ENCODE measurements at places on chromosomes 3 and 15.

DNA sequence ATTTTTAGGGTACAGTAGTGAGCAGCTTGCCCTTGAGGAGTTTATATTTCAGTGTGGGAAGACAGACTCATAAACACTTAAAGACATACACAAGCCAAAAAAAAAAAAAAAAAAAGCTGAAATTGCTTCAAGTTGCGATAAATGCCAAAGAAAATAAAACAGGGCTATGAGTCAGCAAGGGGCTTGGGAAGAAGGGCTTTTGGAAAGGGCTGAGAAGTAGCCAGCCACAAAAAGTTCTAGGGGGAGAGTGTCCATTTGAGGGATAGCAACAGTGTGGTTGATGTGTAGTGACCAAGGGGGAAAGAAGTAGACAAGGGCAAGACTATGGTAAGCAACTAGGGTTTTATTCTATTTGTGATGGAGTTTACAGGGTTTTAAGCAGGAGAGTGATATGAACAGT, 185.5 kb downstream of the ADAMTS9 start:
- DNase-seq, result no peak

GRCh38 chr3:152772674-152773225, 62.2 kb upstream of the P2RY1 start:
- DNase-seq, result no peak

- DNase-seq, result no peak
These were observed 59.1 kb downstream of the TRIM42 start for GRCh38 chr3:140736863-140737460.

DNA sequence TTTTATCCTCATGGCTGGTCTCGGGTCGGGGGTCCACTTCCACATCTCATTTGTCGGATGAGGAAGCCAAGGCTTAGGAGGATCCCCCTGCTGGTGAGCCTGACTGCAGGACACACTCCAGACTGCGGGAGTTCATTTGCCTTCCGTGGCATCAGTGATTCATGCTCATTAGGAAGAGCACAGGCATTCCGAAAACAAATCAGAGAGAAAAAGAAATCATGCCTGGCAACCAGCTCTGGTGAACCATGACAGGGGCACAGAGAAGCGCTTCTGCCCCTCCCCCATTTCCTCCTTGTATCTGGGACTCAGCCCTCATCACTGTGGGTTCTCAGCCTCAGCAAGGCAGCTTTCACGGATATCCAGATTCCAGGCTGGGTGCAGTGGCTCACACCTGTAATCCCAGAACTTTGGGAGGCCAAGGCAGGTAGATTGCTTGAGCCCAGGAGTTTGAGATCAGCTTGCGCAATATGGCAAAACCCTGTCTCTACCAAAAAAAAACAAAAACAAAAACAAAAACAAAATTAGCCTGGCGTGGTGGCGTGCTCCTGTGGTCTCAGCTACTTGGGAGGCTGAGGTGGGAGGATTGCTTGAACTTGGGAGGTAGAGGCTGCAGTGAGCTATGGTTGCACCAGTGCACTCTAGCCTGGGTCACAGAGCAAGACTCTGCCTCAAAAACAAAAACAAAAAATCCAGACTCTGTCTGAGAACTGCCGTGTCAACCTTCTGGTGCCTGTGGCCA, 28.4 kb downstream of the IRAK2 start:
- peak; percentile 67 for DNase-seq

GRCh38 chr15:87348746-87349145, 907.8 kb downstream of the NTRK3 start:
- DNase-seq, result no peak

DNA sequence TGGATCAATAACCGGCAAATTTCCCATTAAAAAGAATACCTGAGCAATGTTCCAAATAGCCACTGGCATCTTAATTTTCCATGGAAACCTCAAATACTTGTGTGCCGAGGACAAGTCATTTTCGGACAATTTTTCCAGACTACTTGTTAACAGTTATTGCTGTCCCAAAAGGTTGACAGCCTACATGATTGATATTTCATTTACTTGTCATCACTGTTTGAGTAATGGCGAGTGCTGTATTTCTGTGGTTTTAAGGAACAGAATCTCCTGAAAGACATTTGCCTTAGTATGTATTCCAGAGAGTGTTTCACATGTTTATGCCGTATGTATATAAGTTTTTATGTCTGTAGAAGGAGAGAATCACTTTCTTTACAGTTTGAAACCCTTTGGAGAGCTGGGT, 36.7 kb downstream of the MAP2K5 start:
- DNase-seq, result no peak

GRCh38 chr3:67200618-67201017, 202.5 kb downstream of the KBTBD8 start:
- DNase-seq, result no peak

DNA sequence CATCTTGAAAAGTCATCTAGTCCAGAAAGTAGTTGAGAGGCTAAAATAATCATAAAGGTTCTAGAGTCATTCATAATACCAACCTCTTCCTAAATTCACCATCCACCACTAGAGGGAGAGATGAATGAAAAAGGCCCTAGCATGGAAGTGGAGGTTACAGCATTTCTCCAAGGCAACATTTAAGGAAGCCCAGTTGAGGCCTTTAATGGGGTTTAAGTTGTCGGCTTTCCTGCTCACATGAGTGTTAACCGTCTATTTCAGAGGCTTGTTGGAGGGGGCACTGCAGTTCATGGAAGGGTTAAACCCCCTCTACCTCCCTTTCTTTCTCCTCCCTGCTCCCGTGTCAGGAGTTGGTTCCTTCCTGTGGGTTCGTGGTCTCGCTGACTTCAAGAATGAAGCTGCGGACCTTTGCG, 3.8 kb upstream of the SLCO3A1 start:
- no peak for DNase-seq

DNA sequence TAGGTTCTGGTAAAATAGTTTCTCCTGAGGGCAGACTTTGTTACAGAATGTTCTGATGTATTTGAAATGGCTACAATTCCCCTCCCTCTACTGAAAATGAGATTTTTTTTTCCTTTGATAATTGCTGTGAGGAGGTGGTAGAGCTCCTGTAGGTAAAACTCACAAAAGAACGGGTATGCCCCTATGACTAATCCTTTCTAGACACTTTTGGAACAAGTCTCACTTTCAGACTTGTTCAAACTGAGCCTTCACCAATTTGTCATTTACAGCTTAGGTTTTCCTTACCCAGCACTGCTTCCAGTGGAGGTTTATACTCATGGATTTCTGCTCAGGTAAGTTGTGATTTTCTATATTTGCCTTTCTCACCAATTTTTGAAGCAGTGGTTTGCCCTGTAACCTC, 115.6 kb downstream of the NLGN1 start:
- no peak for DNase-seq

DNA sequence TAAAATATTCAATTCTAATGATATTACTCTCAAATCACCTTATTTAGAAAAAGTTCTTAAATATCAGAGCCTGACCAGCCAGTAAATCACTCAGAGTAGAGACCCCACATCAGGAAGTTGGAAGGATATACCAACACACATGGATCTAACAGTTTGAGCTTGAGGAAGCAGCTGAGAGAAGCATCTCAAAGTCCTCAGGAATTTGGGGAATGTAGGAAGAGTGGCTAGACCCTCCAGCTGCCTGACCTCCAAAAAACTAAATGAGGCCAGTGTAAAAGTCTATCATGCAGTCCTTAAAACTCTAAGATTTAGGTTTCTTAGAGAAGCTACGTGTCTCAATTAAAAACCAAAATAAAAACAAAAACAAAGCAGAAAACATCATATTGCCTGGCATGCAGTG, 55.4 kb downstream of the SETD2 start:
- DNase-seq, result no peak

DNA sequence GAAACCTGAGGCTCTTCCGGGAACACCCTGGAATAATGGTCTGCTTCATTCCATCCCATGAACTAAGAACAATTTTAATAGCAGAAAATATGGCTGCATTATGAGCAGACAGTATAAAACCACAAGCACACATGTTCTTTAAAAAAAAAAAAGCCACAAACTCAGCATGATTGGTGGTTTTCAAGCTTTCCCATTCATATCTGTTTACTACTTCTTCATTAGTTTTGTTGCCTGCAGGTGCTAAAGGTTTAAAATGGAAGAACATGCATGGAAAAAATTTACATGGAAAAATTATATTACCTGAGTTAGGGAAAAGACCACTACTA, 137.9 kb upstream of the HES1 start:
- DNase-seq, result no peak

DNA sequence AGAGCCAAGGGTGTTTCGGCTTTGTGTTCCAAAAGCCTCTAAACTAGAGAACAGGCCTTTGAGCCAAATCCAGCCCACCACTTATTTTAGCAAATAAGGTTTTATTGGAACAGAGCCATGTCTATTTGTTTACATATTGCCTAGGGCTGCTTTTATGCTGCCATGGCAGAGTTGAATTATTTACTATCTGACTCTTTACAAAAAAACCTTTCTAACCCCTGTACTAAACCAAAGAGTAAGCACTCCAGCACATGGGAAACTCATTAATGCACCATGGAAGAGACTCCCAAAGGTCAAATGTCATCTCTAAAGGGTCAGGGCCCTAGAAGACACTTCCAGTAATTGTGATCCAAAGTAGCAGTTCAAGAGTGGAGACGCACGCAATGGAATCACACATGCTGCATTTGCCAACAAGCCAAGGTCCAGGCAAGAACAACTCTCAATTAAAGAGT, 22.3 kb downstream of the OSBPL10 start:
- DNase-seq, result no peak

- no peak for DNase-seq
These were observed 75.0 kb upstream of the CGNL1 start for GRCh38 chr15:57301307-57301706.

DNA sequence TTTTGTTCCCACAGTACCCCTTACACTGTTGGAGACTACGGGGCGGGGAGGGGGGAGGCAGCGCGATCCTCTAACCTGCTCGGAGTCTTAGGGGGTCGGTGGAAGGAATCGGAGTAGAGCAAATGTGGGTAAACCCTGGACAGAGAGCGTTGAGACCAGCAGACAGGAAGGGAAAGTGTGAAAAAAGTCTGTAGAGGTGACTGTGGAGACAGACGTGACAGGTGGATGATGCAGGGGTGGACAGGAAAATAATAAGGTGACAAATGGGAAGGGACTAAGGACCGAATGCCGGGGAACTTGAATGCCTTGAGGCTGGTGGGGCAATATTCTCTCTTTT, 424 bp downstream of the EAF2 start:
- DNase-seq, result no peak

DNA sequence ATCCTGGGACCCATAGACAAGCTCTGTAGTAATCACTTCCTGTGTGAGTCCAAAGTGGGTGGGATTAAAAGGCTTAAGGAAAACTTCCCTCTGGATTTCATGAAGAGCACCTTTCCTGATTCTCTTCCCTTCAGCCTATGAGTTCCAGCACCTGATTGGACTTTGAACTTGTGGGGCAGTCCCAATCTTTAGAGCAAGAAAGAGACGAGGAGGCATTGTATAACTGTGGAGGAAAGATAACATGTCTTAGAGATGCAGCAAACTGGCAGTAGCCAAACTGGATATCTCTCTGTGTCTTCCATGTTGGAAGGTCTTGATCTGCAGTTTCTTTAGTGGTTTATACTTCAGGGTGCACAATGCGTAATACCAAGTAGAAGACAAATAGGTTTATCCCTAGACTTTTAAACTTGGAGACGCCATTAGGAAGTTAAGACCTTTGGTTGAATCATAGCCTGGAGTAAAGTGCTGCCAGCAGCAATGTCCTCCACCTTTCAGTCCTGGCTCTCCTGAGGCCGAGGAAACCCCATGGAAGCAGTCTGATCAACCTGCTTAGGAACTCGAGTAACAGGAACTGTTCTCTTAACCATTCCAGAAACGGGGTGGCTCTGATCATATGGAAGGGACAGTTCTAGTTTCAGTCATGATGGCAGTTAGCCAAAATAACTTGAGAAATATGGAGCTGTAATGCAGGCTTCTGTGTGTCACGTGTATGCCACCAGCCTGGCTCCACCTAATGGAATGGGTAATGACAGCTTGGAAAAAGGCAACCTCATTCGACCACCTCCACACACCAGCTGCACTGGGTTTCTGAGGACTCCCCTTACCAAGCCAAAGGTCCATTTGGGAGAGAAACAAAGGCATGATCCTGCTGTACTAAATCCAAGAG, 4.7 kb downstream of the EIF1B start:
- DNase-seq, result no peak

GRCh38 chr15:29550834-29551465, 271.3 kb downstream of the TJP1 start:
- no peak for DNase-seq

Data from stimulated activated CD4-positive, alpha-beta T cell treated with anti-CD3 and anti-CD28 coated beads, Interleukin-4, amount 100 ng/mL, for 24 hours (primary cell).